ENCODE measurements at places on chromosomes 2 and 18. TPM values are rescaled to one million over a fixed set of nuclear protein-coding genes. Genes with fewer than 3 reads are reported as not detected.

The PPP1R1C gene
- total RNA-seq: 5.8 TPM

The OSBPL6 gene
- 3.1 TPM for total RNA-seq

The PLEKHM3 gene
- 14.7 TPM for total RNA-seq

The MOCOS gene
- 3.2 TPM for total RNA-seq

The GPR45 gene
- total RNA-seq: not detected

The MRO gene
- total RNA-seq: 0.40 TPM

The MPP4 gene
- 0.18 TPM for total RNA-seq

The RBM44 gene
- total RNA-seq: 0.69 TPM

The CROCC2 gene
- total RNA-seq: 0.32 TPM

The YPEL5 gene
- total RNA-seq: 79.4 TPM

The TMEFF2 gene
- 18.1 TPM for total RNA-seq

The SH3BP4 gene
- 44.1 TPM for total RNA-seq

The TMEM127 gene
- 30.1 TPM for total RNA-seq

Data from mesothelial cell of epicardium (in vitro differentiated cells).